Activated CD8-positive, alpha-beta T cell treated with anti-CD3 and anti-CD28 coated beads for 36 hours (primary cell): ENCODE measurements at places on chromosomes 2 and 18. TPM values are rescaled to one million over a fixed set of nuclear protein-coding genes. Genes with fewer than 3 reads are reported as not detected.

FECH gene
- 25.5 TPM for total RNA-seq

DNA sequence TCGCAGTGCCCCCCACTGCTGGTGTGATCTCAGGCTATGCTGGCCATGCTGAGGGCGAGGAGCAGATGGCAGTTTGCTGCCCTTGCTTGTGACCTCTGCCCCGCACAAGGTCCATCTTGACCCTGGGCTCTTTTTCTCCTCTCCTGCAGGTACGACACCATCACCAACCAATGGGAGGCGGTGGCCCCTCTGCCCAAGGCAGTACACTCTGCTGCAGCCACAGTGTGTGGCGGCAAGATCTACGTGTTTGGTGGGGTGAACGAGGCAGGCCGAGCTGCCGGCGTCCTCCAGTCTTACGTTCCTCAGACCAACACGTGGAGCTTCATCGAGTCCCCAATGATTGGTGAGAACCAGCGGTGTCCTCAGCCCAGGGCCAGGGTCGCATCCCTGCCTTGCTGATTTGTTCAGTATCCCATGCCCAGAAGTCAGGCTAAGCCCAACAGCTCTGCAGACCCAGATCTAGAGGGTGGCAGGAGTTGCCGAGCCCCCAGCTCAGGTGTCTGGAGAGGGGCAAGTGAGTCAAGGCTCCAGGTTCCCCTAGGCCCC lies 223.8 kb downstream of the ATAD2B start:
- no peak overlapping the region for H3K27ac ChIP-seq
- DNase-seq = no peak
- no peaks in the 10 kb centered on the region for H3K4me1 ChIP-seq
- H3K36me3 ChIP-seq = peaks cover 3% of the 10 kb centered on the region
- H3K4me3 ChIP-seq = no peak overlapping the region

DNA sequence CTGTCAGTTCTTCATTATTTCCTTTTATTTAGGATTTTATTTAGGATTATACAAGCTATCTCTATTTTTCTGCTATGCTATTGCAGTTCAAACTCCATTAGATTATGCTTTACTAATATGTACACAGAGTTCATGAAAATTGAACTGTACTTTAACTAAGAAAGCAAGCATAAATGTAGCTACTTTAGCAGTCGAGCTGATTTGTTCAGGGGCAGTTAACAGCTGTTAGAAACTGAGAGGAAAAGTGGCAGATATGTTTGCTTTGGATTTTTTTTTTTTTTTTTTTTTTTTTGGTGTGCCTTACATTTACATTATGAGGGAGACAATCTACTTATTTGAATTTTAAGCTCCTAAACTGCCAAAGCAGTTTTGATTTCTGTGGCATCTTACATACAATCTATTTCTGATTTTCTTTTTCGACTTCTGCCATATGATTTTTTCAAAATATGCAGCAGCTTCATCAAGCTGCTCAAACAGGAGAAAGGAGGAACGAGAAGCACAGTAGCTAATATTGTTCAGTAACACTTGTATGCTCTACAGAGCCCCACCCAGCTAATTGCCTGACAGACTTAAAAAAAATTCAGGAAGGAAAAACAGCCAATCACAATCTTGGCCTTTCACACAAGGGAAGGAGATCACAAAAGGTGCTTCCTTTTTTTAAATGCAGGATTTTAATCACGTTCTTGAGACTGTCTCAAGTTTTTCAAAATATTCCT lies 233.4 kb upstream of the SIX3 start:
- peaks cover 11% of the 10 kb centered on the region for H3K4me1 ChIP-seq
- H3K27me3 ChIP-seq = no peaks in the 10 kb centered on the region
- no peak overlapping the region for H3K27ac ChIP-seq
- no peak for DNase-seq

GRCh38 chr2:98367721-98368120 lies 21.5 kb downstream of the CNGA3 start:
- no peak for DNase-seq
- no peaks in the 10 kb centered on the region for H3K36me3 ChIP-seq
- H3K4me1 ChIP-seq = no peaks in the 10 kb centered on the region
- H3K27ac ChIP-seq = no peak overlapping the region
- no peak overlapping the region for H3K4me3 ChIP-seq

GRCh38 chr18:79533146-79533545 lies 137.4 kb downstream of the NFATC1 start:
- no peak overlapping the region for H3K4me3 ChIP-seq
- H3K36me3 ChIP-seq = peaks cover 23% of the 10 kb centered on the region
- DNase-seq = no peak
- no peak overlapping the region for H3K27ac ChIP-seq

GRCh38 chr2:178479275-178479616 lies 846 bp upstream of the FKBP7 start:
- H3K27ac ChIP-seq = peak overlapping the region; percentile 95
- H3K4me3 ChIP-seq = peak overlapping the region; percentile 83
- H3K4me1 ChIP-seq = peaks cover 33% of the 10 kb centered on the region
- peaks cover 4% of the 10 kb centered on the region for H3K36me3 ChIP-seq

DNA sequence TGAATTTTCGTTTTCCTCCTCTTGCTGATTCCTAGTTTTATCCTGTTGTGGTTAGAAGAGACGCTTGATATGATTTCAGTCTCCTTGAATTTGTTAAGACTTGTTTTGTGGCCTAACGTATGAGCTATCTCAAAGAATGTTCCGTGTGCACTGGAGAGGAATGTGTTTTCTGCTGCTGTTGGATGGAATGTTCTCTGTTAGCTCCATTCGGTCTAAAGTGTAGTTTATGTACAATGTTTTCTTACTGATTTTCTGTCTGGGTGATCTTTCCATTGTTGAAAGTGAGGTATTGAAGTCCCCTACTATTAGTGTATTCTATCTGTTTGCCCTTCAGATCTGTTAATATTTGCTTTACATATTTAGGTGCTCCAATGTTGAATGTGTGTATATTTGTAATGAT lies 25.9 kb downstream of the COLEC11 start:
- H3K4me3 ChIP-seq = no peak overlapping the region
- H3K4me1 ChIP-seq = no peaks in the 10 kb centered on the region
- peaks cover 4% of the 10 kb centered on the region for H3K27me3 ChIP-seq
- H3K36me3 ChIP-seq = no peaks in the 10 kb centered on the region

DNA sequence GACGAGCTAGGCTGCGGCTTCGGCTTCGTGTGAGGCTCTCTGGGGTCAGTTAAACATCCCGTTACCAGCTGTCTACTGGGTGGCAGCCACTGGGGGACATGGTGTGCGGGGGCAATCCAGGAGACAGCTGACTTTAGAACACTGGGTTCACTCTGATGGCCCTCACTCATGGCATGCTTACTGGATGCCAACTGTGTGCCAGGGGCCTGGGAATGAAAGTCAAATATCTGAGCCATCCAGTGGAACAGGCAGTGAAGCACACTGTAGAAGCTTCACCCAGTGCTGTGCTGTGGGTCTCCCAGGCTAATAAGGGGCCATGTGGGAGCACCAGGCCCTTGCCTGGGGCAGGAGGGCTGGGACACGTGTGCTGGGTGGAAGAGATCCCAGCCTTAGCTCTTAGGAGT lies 48.3 kb downstream of the GLI2 start:
- peaks cover 4% of the 10 kb centered on the region for H3K4me1 ChIP-seq
- no peak overlapping the region for H3K27ac ChIP-seq
- no peaks in the 10 kb centered on the region for H3K36me3 ChIP-seq
- H3K27me3 ChIP-seq = no peaks in the 10 kb centered on the region
- no peak overlapping the region for H3K4me3 ChIP-seq
- no peak for DNase-seq

DNA sequence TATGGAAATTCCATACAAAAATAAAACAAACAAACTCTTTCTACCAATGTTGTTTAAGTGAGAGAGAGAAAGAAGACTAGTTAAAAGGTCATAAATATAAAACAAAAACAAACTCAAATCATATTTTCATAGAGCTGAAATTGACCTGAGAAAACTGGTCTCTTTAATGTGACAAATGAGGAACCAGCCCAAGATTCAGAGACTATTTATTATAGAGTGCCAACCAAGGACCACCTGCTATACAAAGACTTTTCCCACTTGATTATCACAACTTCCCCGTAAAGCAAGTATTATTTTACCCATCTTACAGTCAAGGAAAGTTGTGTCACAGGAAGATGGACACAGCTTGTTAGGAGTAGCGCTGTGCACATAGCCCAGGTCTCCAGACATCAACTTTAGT lies 13.3 kb downstream of the ANKRD44 start:
- peaks cover 95% of the 10 kb centered on the region for H3K4me1 ChIP-seq
- peaks cover 73% of the 10 kb centered on the region for H3K36me3 ChIP-seq
- no peaks in the 10 kb centered on the region for H3K27me3 ChIP-seq
- peak overlapping the region; percentile 95 for H3K27ac ChIP-seq

GRCh38 chr2:236720974-236721540 lies 151.4 kb downstream of the ACKR3 start:
- H3K27ac ChIP-seq = no peak overlapping the region
- H3K4me1 ChIP-seq = no peaks in the 10 kb centered on the region
- peaks cover 6% of the 10 kb centered on the region for H3K27me3 ChIP-seq
- no peak overlapping the region for H3K4me3 ChIP-seq

GRCh38 chr2:54079331-54079730 lies 36.1 kb upstream of the ACYP2 start:
- no peaks in the 10 kb centered on the region for H3K27me3 ChIP-seq
- no peaks in the 10 kb centered on the region for H3K36me3 ChIP-seq
- no peak overlapping the region for H3K4me3 ChIP-seq
- H3K27ac ChIP-seq = no peak overlapping the region

ST6GAL2 gene
- not detected for total RNA-seq

DNA sequence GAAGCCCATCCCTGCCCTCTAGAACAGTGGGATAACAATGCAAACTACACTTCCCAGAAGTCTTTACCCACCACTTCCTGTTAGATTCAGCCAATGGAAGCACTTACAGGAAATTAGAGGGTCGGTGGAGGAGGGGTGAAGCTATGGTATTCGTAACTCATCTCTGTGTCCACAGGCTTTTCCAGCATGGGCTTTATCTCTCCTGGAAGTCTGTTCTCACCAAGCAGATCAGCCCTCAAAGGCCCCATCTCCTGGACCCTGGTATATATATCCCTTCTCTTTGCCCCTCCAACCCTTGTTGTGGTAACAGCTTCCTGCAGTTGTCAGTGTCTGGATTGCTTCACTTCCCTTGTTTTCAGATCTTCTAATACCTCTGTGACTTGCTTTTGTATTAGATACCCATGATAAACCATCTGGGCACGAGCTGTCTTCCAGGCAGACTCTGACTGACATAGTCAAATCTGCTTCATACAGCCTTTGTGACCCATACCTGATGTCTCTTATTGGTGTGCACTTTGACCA lies 475.0 kb upstream of the POU3F3 start:
- DNase-seq = peak; percentile 35
- peak overlapping the region; percentile 78 for H3K4me3 ChIP-seq
- H3K27ac ChIP-seq = peak overlapping the region; percentile 88
- peaks cover 2% of the 10 kb centered on the region for H3K27me3 ChIP-seq

- DNase-seq = peak; percentile 83
- H3K27me3 ChIP-seq = no peaks in the 10 kb centered on the region
- peaks cover 43% of the 10 kb centered on the region for H3K36me3 ChIP-seq
Measured at GRCh38 chr2:240021488-240022104, 3.5 kb downstream of the NDUFA10 start.
